ENCODE measurements at places on chromosomes 11 and 22.

DNA sequence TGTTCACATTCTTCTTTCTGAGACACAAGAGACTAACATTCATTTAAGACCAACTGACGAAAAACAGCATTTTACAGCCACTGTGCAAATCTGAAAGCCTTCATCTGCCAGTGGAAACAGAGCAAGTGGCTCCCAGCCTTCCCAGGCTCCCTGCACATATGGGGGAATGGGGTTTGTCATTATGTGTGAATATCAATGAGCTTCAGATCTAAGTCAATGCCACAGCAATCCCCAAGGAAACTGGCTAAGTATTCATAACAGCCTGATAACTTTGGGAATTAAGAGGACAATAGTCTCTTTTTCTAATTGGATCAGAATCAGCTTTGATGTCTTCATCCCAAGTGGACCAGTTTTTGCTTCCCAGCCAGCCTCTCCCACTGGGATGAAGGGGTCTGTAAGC is 66.9 kb downstream of the ABTB2 start:
- no peak for DNase-seq

DNA sequence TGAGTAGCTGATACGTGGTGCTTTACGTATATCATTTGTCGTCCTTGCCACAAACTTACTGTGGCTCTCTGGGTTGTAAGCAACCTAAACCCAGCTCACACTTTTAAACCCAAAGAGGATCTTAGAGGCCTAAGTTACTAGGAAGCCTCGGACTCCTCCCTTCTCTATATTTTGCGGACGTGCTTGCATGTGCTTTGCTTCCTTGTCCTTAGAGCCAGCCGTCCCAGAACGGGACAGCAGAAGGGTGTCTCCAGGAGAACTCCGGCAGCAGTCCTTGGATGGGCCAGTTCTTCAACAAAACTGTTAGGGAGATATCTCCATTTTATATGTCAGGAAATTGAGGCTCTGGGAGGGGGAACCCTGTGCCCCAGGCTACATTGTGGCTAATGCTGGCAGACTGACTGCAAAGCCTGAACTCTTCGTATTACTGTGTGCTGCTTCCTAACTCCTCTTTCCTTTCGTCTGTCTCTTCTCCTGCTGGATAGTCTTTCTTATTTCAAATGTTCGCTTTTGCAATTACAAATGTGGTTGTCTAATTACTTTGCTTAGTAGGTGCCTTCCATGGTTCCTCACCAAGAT is 33.8 kb downstream of the TNRC6B start:
- DNase-seq, result no peak

DNA sequence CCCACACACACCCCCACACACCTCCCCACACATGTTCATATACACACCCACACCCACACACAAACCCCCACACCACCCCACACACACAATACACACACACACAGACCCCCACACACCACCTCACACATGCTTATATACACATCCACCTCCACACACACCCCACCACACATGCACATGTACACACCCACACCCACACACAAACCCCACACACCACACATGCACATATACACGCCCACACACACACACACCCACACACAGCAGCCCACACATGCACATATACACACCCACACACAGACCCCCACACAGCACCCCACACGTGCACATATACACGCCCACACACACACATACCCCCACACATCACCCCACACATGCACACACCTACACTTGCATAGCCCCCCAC is 29.1 kb downstream of the KCNC1 start:
- DNase-seq, result no peak

DNA sequence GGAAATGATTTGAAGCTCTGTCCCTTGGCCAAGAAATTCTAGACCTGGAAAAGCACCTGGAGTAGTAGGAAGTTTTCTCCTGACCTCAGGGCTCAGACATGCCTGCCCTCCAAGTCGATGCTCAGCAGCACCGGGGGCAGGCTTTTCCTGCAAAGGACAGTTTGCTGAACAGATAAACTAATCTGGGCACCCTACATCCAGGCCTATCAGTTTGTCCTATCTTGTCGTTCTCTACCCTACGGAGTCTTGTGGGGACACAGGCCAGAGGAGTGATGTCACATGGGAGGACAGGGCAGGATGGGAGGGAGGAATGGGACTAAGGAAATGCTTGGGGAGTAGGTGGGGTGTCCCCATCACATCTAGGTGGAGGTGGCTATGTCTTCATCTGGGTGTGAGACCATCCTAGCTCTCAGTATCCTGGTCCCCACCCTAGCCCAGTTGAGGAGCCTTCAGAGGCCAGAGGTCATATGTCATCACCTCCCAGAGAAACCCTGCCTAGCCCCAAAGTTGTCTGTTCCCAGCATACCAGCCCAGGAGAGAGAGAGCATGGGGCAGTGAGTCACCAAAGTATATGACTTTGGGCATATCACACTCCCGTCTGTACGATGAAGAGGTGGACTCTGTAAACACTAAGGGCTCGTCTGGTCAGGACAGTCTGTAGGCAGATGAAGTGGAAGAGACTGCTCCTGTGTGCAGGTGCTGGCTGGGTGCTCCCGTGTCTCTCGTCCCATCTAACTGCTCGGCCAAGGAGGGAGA is 18.1 kb upstream of the FCHSD2 start:
- no peak for DNase-seq

DNA sequence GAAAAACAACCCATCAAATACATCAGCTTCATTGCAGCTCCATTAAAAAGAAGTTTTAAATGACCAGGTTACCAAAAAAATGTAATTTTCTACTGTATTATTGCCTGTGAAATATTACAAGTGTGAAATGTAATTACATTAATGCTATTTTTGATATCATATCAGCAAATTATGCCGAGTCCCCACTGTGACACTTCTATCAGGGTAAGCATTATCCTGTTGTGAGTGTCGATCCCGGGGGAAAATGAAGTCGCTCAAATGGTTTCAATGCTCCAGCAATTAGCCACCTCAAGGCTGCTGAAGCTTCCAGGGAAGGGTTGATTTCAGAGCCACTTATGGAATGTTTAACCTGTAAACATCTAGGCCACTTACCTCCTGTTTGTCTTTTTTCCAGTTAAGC is 70.4 kb downstream of the RCN1 start:
- no peak for DNase-seq

- DNase-seq, result no peak
Observed at GRCh38 chr11:57792870-57793269, 31.3 kb downstream of the CTNND1 start.
